ENCODE measurements at places on chromosomes 2 and 18.

GRCh38 chr2:130391058-130391871, 35.4 kb downstream of the PTPN18 start:
- peak; percentile 44 for DNase-seq

DNA sequence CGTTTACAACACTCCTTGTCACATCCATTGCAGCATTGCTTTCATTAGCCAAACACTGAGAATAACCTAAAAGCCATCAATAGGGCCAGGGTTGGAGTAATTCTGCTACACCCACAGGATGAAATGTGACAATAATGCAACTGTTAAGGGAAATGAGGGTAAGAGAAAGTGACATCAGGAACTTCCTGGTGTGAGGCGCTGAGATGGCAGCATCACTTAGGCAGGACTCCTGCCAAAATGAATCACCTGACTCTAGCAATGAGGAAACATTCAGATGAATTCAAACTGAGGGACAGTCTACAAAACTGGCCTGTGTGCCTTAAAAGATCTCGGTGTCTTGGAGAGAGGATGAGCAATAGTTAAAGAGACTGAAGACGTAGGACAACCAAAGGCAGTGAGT, 115.6 kb upstream of the AGAP1 start:
- DNase-seq = no peak

GRCh38 chr2:179051250-179051649, 1.3 kb upstream of the CCDC141 start:
- no peak for DNase-seq

- peak; percentile 65 for DNase-seq
Observed at GRCh38 chr2:125745514-125745913, 910.4 kb upstream of the GYPC start.

DNA sequence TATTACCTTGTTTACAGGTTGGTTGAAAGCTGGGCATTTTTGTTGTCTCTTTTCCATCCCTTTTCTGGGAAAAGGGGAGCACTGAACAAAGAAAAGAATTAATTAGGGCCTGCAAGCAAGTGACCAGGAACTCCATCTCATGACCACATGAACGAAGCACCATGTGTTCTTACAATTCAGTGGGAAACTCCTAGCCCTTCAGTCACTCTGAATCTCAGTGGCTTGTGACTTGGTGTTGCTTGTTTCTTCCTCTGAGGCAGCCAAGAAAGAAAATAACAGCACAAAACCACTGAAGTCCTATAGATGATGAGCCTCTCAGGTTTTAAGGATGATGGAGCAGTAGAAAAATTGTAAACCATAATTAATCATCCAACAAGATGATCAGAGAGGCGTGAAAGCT, 129.1 kb upstream of the CAB39 start:
- DNase-seq = no peak

DNA sequence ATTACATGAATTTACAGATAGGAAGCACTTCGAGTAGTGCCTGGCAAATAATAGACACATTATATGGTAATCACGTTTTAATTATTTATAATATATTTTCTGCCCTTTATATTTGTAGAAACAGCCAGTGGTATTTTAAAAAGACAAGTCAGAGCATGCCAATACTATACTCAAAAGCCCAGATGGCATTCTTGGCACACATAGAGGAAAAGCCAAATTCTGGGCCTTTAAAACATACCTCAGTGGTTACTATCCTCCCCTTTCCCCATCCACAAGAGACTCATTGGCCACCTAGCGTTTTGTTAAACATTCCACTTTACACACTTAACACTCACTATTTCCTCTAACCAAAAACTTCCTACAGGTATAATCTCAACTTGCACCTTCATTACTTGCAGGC, 63.3 kb upstream of the ZNF804A start:
- DNase-seq = no peak

DNA sequence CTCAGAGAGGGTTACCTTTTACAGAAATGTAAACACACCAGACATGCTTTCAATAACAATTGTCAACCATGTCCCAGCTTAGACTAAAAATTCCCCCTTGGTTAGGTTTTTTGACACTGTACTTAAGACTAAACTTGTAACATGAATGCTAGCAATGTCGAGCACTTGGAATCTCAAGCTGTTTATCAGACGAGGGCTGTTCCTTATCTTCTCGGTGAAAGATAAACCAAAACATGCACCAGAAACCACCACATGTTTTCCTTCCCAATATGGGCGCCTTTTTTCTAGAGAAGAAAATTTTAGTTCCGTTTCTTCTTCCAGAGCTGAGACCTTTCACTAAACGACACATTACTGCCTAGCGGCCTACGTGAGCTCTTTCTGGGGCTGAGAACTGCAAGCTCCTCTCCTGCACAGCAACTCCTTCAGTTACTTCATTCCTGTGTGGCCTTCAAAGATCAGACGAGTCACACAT, 42.4 kb upstream of the ACKR3 start:
- no peak for DNase-seq

GRCh38 chr2:136297312-136297711, 179.4 kb upstream of the CXCR4 start:
- no peak for DNase-seq

GRCh38 chr18:1496096-1496495, 591.4 kb downstream of the ADCYAP1 start:
- DNase-seq = no peak

- no peak for DNase-seq
Observed at GRCh38 chr2:74524955-74525716, 895 bp downstream of the DQX1 start.

- DNase-seq = no peak
Observed at GRCh38 chr2:166773308-166773949, 114.9 kb upstream of the XIRP2 start.

DNA sequence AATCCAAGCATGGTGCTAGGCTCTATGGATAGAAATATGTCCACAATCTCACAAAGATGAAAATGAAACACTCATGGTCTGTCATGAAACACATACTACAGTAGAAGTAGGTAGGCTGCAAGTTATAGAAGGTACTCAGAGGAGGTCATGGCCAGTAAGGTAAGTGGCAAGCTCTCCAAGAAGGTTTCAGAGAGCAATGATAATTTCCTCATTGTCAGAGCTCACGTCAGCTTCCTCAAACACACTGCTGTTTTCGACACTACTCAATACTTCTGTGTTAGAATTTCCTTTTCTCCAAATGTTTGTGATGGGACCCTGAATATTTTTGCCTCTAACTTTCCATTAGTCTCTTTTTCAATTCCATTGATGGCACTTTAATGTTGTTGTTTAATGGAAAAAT, 25.5 kb downstream of the CCDC141 start:
- no peak for DNase-seq

- DNase-seq = no peak
Observed at GRCh38 chr2:235956281-235956970, 211.8 kb downstream of the GBX2 start.

- no peak for DNase-seq
Observed at GRCh38 chr2:595831-596592, 81.2 kb downstream of the TMEM18 start.

- DNase-seq = no peak
Observed at GRCh38 chr2:179691235-179691634, 170.2 kb downstream of the ZNF385B start.

GRCh38 chr2:29059624-29060023, 14.7 kb downstream of the PCARE start:
- DNase-seq = no peak

- DNase-seq = no peak
Observed at GRCh38 chr2:100419915-100420314, 2.4 kb upstream of the CHST10 start.

GRCh38 chr2:195486987-195487644, 169.9 kb upstream of the SLC39A10 start:
- no peak for DNase-seq

GRCh38 chr2:46780801-46781445, 134.7 kb downstream of the MCFD2 start:
- DNase-seq = no peak

GRCh38 chr2:102335871-102336366, 19.7 kb upstream of the IL18R1 start:
- no peak for DNase-seq

- no peak for DNase-seq
Observed at GRCh38 chr2:17583166-17583565, 42.7 kb downstream of the VSNL1 start.
